ENCODE measurements at places on chromosomes 11 and 22. TPM values are rescaled to one million over a fixed set of nuclear protein-coding genes. Genes with fewer than 3 reads are reported as not detected.

The WNT7B gene
- total RNA-seq: 3.4 TPM

The SCGB1C1 gene
- total RNA-seq: not detected

The MMP10 gene
- 1.8 TPM for total RNA-seq

The NLRP6 gene
- not detected for total RNA-seq

The CHKA gene
- total RNA-seq: 3.4 TPM

The MCAT gene
- total RNA-seq: 29.5 TPM

The SPECC1L gene
- total RNA-seq: 21.2 TPM

The PYGM gene
- not detected for total RNA-seq

The OR2AG2 gene
- total RNA-seq: 0.11 TPM

The OR2AT4 gene
- not detected for total RNA-seq

The VSIG10L2 gene
- total RNA-seq: not detected

The NXPE1 gene
- total RNA-seq: not detected

The CCDC88B gene
- 3.9 TPM for total RNA-seq

The PLAAT3 gene
- total RNA-seq: not detected

The TSGA10IP gene
- not detected for total RNA-seq

The CCDC87 gene
- total RNA-seq: under 0.01 TPM

The DNAJB7 gene
- total RNA-seq: not detected

The PPFIA1 gene
- total RNA-seq: 18.8 TPM

The C11orf91 gene
- not detected for total RNA-seq

The FKBP2 gene
- total RNA-seq: 76.7 TPM

The PANX2 gene
- total RNA-seq: 0.04 TPM

The HOATZ gene
- total RNA-seq: not detected

The FIBIN gene
- 0.46 TPM for total RNA-seq

The SAA4 gene
- not detected for total RNA-seq

The CCDC34 gene
- 1.2 TPM for total RNA-seq

The ADAMTS15 gene
- 0.86 TPM for total RNA-seq

The MMP12 gene
- total RNA-seq: not detected

The LDLRAD3 gene
- 8.4 TPM for total RNA-seq

The C11orf86 gene
- not detected for total RNA-seq

The MYBPC3 gene
- total RNA-seq: not detected

The SERPIND1 gene
- total RNA-seq: not detected

The PANX3 gene
- total RNA-seq: not detected
